Muscle of arm (tissue), 14 donors: ENCODE measurements at places on chromosomes 3 and 15. TPM values are rescaled to one million over a fixed set of nuclear protein-coding genes. Genes with fewer than 3 reads are reported as not detected.

MESP2 gene
- polyA plus RNA-seq: 0.48 TPM

STX19 gene
- polyA plus RNA-seq: not detected

LSM3 gene
- 12.2 TPM for polyA plus RNA-seq

- no peak for DNase-seq
Measured at GRCh38 chr3:119338754-119339153, 44.6 kb downstream of the ARHGAP31 start.

DNA sequence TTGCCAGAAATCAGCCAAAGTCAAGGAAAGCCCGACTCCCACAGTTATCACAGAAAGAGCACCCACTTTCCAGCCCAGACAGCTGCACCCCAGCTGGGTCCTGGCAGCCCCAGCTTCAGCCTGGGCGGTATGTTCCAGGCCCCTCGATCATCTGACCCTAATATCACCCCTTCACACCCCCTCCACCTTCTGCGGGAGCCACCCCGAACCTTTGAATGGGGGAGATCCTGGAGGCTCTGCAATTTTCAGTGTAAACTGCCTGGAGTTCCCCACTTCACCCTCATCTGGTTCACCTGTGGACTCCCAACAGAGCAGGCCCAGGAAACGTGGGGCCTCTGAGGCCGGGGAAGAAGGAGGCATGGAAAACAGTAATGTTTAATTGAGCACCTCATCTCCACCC is 5.9 kb downstream of the PRSS50 start:
- DNase-seq: no peak

DNA sequence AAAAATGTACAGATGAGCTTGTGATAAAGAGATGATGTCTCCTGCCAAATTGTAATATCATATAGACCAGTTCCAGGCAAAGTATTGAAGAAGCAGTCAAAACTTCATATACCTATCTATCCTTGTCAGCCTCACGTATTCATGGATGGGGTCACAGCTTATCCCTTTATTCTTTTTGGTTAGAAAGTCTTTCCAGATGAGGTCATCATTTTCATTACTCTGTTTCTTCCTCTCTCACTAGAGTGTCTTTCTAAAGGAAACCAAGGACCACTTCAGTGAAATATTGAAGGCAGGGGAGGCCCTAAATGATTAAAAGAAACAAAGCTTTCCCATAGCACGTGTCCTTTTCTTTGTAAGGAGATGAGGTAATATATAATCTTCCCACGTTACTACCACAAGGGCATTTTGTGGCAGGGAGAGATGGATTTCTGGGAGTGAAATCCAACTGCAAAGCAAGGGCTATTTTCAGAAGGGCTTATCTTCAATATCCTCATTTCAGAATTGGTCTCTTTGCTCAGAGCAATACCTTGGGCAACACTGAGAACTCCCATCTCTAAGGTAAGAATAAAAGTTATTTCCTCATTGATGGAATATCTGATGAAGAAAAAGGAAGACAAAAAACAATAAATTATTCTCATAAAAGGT is 260.2 kb downstream of the TIGIT start:
- DNase-seq: no peak
